ENCODE measurements at places on chromosomes 5 and 9. TPM values are rescaled to one million over a fixed set of nuclear protein-coding genes. Genes with fewer than 3 reads are reported as not detected.

OR1J2 gene
- not detected for total RNA-seq

SCGB3A1 gene
- total RNA-seq: 0.75 TPM

MAMDC4 gene
- 15.3 TPM for total RNA-seq

TEX10 gene
- 35.0 TPM for total RNA-seq

BTNL3 gene
- total RNA-seq: not detected

FGD3 gene
- total RNA-seq: 36.4 TPM

WWC1 gene
- total RNA-seq: 3.2 TPM

GPR151 gene
- not detected for total RNA-seq

GADD45G gene
- 3.2 TPM for total RNA-seq

RNF183 gene
- not detected for total RNA-seq

TCF7 gene
- total RNA-seq: 24.4 TPM

ZMAT2 gene
- 69.5 TPM for total RNA-seq

SLC1A1 gene
- 0.17 TPM for total RNA-seq

GOLM1 gene
- 6.2 TPM for total RNA-seq

CHSY3 gene
- total RNA-seq: not detected

TMEM232 gene
- 0.73 TPM for total RNA-seq

QRFP gene
- total RNA-seq: not detected

PTBP3 gene
- 118 TPM for total RNA-seq

RNF180 gene
- not detected for total RNA-seq

CCNJL gene
- total RNA-seq: not detected

NEURL1B gene
- 0.04 TPM for total RNA-seq

DIRAS2 gene
- total RNA-seq: not detected

PRRX2 gene
- total RNA-seq: 0.99 TPM

PTGES2 gene
- total RNA-seq: 68.3 TPM

CDC20B gene
- 0.21 TPM for total RNA-seq

PCYOX1L gene
- 22.3 TPM for total RNA-seq

GPR21 gene
- total RNA-seq: 0.65 TPM

EFNA5 gene
- not detected for total RNA-seq

PCDHA8 gene
- not detected for total RNA-seq

PCDHB14 gene
- total RNA-seq: not detected

FNIP1 gene
- 15.0 TPM for total RNA-seq

PCDHA12 gene
- not detected for total RNA-seq

HRH2 gene
- 32.6 TPM for total RNA-seq

EQTN gene
- total RNA-seq: not detected

MEIKIN gene
- total RNA-seq: not detected

MSH3 gene
- total RNA-seq: 22.4 TPM

FOXI1 gene
- not detected for total RNA-seq

SMIM33 gene
- total RNA-seq: 0.08 TPM

TNFAIP8 gene
- total RNA-seq: 263 TPM

SELENOP gene
- not detected for total RNA-seq

CARTPT gene
- total RNA-seq: not detected

FOXD4L6 gene
- not detected for total RNA-seq

PCDHGA6 gene
- total RNA-seq: 0.06 TPM

RALGPS1 gene
- total RNA-seq: 1.7 TPM

SLCO6A1 gene
- not detected for total RNA-seq

WNK2 gene
- 0.55 TPM for total RNA-seq

PCDHB5 gene
- not detected for total RNA-seq

KIF27 gene
- total RNA-seq: 3.7 TPM

THG1L gene
- 30.6 TPM for total RNA-seq

LRRC14B gene
- not detected for total RNA-seq

OLFM1 gene
- not detected for total RNA-seq

C5orf47 gene
- not detected for total RNA-seq

CAVIN4 gene
- total RNA-seq: 0.17 TPM

CDH18 gene
- not detected for total RNA-seq

MYOZ3 gene
- 0.06 TPM for total RNA-seq

ADRA1B gene
- total RNA-seq: not detected

PALM2AKAP2 gene
- not detected for total RNA-seq

GFPT2 gene
- total RNA-seq: 0.42 TPM

ZNF462 gene
- total RNA-seq: 0.06 TPM

All from activated CD8-positive, alpha-beta memory T cell treated with anti-CD3 and anti-CD28 coated beads for 36 hours (primary cell).